ENCODE measurements at places on chromosomes 3 and 15. TPM values are rescaled to one million over a fixed set of nuclear protein-coding genes. Genes with fewer than 3 reads are reported as not detected.

DNA sequence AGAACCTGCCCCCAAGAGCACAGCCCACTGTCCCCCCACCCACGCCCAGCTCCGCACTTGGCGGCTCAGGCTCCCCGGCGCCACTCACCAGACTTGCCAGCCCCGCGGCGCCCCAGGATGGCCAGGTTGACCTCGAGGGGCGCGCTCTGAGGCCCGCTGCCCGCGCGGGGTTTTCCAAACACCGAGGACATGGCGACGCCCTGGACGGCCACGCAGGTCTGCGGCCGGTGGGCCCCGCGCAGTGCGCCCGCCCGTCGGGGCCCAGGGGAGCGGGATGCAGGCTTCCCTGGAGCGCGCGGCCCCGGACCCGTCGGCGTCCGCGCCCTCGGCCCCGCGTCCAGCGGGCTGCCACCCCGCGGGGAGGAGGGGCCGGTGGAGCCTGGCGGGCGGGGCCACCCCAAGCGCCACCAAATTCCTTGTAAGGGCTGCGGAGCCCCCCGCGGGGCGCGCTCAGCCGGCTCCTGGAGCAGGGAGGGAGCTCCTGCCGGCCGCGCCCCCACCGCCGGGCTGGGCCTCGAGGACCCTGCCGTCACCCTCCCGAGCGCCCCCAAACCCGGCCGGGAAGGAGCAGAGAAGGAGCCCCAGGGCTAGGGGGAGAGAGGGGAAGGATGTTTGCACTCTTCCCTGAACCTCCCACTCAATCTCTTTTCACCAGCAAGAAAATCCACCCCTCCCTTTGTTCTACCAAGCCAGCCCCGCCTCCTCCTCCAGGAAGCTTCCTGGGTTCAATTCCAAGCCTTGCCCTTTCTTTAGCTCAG, at the start of gene RASL12:
Gene RASL12, minus strand, starts transcription at position 347 of the 758 bp plus-strand sequence. Its CDS starts 156 bp downstream, at position 191.
- no peak for DNase-seq

GRCh38 chr3:59326246-59327024, 276.6 kb upstream of the CFAP20DC start:
- DNase-seq = no peak

DNA sequence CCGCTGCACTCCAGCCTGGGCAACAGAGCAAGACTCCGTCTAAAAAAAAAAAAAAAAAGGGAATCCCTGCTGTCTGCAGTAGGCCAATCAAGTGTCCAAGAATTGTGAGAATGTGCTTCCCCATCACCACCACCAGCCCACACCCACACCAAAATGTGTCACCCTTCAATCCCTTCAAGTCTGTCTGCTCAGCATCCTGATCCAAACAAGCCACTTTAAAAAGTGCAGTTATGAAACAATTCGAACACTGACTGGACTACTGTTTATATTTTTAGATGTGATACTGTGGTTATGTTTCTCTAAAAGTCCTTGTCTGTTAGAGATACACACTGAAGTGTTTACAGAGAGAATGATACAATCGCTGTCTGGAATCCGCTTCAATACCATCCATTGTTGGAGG, 78.1 kb upstream of the CGNL1 start:
- DNase-seq = no peak

- DNase-seq = peak; percentile 47
These were observed 7.7 kb upstream of the RFTN1 start for GRCh38 chr3:16520970-16521881.

DNA sequence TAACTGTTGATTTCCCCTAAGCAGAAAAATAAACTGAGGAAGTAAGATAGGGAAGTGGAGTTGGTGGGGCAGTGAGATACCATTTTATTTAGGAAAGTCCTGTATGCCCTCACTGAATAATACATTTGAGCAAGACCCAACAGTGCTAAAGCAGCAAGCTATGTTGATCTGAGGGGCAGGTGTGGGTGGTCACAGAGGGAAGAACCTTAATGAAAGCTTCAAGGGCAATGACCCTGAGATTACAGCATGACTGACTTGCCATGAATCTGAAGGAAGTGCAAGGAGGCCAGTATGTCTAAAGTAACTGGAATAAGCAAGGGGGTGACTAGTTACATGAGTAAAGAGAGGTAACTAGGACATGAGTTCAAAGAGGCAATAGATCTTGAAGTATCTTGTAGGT, 159.5 kb downstream of the CD47 start:
- no peak for DNase-seq

- no peak for DNase-seq
These were observed 256.6 kb upstream of the NR2F2 start for GRCh38 chr15:96073908-96074307.

GRCh38 chr3:168405288-168405687, 309.6 kb upstream of the GOLIM4 start:
- no peak for DNase-seq

DNA sequence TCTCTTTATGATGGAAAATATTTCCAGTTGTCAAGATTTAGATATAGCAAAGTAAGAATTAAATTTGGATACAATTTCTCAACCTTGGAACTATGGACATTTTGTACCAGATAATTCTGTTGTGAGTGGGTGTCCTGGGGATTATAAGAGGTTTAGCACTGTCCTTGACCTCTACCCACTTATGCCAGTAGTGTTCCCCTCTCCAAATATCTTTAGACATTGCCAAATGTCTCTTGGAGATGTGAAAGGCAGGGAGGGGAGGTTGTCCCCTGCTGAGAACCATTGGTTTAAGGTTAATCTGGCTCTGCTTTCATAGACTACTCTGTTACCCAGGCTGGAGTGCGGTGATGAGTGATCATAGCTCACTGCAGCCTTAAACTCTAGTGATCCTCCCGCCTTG, at the start of gene EBLN2:
Gene EBLN2, plus strand, starts transcription at position 244 of the 400 bp plus-strand sequence. CDS start 423 bp downstream, outside the sequence.
- DNase-seq = no peak

DNA sequence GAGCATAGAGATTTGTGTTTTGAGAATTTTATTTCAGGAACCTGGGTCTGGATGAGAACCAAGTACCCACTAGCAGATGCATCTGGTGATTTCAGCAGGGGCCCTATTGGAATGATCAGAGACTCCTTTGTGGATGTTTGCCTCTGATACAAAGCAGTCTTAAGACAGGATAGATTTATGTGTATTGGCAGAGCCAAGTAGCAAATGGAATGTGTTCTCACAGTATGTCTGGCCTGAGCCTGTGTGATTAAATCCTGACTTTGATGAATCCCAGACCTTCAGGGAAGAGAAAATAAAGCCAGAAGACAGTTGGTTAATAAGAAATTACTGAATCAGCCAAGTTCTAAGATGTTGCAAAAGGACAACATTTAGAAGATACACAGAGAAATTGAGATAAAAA, 755.5 kb upstream of the SEMA6D start:
- peak; percentile 41 for DNase-seq

- no peak for DNase-seq
These were observed 235.5 kb downstream of the SCAPER start for GRCh38 chr15:76669521-76670207.

DNA sequence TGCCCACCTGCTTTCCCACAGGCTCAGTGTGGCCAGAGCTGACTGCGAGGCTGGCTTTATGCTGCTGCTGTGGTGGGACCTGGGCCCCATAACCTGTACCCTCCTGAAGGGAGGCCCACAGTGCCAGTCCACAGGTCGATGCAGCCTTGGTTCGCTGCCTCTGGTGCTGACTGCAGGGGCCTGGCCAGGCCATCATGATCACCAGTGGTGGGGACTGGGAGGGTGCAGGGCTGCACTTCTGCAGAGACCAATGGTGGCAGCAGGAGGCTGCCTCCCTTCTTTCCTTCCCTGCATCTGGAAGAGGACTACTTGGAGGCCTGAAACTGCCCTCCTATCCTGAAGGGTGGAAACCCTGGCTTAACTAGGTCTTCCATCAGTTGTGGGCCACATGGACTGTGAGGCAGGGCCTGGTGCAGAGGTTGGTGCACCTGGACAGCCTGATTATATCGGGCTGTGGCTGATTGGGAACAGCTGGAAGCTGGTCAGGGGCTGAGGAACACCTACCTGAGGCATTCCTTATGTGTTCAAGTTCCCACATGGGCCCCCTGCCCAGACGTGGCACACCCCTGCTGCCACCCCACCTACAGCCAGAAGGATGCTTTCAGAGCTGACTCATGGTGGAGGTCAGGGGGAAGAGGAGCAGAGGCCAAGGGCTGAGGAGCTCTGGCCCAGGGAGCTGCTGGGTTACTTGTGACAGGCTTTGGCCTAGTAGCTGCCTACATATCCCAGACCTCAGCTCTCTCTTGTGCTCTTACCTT, 29.8 kb downstream of the POMGNT2 start:
- DNase-seq = no peak

DNA sequence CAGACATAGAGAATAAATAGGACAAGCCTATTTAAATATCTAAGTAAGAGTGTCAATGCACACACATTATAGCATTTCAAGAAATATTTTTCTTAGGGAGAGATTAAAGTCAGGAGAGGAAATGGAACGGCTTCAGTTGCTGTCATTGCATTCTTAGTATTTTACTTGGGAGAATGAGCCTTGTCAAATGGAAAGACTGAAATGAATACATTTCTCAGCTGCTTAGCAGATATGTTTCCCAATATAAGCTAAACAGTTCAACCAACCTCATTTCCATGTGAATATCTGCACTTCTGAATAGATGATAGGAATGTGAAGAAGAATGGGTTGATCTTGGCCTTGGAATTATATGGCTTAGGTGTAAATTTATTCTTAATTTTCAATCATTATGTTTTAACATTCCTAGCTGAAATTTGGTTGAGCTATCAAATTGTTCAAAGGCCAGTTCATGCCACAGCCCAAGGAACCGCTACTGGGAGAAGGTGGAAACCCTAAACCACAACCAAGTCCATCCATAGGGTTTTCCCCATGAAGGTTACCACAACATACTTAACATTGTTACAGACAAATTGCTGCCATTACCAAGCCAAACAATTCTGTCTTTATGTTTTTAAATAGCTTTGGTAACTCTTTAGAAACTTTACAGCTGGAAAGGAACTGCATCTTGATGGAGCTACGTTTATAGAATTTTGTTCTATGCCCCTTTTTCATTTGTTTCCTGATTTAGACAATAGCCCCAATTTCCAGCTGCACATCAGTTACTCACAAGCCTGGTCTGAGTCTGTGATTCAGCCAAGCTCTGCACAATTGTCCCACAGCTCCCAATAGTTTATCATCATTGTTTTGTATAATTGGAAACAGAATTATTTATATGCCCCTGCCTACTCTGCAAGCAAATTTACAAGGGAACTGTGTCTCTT, 459.6 kb downstream of the MECOM start:
- no peak for DNase-seq

DNA sequence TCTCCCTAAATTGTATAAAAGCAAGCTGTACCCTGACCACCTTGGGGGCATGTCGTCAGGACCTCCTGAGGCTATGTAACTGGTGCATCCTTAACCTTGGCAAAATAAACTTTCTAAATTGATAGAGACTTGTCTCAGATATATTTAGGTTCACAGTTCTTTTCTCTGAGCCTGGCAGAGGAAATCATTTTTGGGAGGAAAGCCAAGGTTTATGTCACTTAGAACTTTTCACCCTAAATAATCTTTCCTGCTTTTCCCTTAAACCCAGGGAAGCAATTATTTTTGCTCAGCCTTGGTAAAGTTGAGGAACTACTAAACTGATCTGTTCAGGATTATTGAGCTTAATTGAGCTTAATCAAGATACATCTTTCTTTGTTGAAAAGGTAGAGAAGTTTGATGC, 608.9 kb downstream of the PDCD6IP start:
- no peak for DNase-seq

- DNase-seq = no peak
These were observed 34.2 kb downstream of the TXNRD3 start for GRCh38 chr3:126620738-126621137.

DNA sequence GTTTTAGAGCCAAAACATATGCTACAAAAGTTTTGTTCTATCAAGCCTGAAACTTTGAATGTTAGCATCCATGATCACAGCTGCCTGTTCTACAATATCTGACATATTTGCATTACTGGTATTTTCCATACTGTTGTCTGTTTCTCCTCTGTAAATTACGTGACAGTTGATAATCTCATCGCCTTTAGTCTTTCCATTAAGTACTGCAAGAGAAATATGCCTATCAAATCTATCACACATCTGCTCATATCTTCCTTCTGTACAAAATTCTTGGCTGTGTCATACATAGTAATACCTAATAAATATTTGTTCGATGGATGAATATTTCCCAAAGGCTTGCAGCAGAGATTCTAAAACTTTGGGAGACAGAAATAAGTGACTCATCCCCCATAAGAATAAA, 717.3 kb downstream of the OTOL1 start:
- DNase-seq = peak; percentile 43

DNA sequence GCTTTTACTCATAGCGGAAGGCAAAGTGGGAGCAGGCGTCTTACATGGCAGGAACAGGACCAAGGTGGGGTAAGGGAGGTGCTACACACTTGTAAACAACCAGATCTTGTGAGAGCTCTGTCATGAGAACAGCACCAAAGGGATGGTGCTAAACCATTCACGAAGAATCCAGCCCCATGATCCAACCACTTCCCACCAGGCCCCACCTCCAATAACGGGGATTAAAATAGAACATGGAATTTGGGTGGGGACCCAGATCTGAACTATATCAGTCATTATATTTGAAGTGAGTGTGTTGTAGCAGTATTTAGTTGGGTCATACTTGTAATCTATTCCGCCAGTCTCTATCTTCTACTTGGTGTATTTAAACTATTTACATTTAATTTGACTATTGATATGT, 190.9 kb downstream of the RPLP1 start:
- no peak for DNase-seq

DNA sequence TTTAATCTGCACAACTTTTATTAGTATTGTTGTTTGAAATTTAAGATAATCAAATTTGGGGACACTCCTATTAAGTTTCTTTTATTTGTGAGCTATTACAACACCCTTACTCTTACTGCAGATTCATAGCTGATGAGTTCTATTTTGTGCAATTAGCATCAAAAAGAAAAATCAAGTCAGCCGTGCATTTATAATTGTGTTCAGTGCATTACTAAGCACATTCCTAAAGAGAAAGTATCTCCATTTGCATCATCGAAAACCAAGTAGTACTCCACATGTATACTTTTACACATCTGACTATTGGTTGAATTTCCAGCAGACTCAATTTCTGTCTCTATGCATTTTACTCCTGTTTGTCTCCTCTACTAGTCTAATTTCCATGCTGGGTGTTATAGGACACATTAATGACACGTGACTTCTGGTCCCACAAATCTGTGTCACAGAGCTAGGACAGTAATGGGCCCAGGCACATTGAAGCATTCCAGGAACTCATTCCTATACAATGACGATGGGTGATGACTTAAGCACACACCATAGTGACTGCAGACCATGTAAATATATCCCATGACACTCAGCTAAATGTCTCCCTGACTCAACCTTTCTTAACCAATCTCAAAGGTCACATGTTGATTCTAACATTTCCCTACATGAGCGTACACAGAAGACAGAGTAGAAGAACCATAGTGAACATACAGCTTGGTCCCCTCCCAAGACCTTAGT, 477.5 kb downstream of the LPP start:
- no peak for DNase-seq

GRCh38 chr15:37112971-37113670, 12.8 kb upstream of the MEIS2 start:
- no peak for DNase-seq

GRCh38 chr15:92272106-92272505, 121.6 kb upstream of the ST8SIA2 start:
- no peak for DNase-seq

SPATA12 gene
- polyA plus RNA-seq = not detected

STRA6 gene
- 6.3 TPM for polyA plus RNA-seq

CPN2 gene
- not detected for polyA plus RNA-seq

PIK3R4 gene
- polyA plus RNA-seq = 47.1 TPM

ANKRD34C gene
- not detected for polyA plus RNA-seq

AMOTL2 gene
- 39.7 TPM for polyA plus RNA-seq

COL6A6 gene
- 55.8 TPM for polyA plus RNA-seq

TLR9 gene
- 0.41 TPM for polyA plus RNA-seq

Measured in left lung (tissue), 14 donors.